Right renal pelvis (tissue), 4 donors: ENCODE measurements at places on chromosomes 2 and 18. TPM values are rescaled to one million over a fixed set of nuclear protein-coding genes. Genes with fewer than 3 reads are reported as not detected.

DNA sequence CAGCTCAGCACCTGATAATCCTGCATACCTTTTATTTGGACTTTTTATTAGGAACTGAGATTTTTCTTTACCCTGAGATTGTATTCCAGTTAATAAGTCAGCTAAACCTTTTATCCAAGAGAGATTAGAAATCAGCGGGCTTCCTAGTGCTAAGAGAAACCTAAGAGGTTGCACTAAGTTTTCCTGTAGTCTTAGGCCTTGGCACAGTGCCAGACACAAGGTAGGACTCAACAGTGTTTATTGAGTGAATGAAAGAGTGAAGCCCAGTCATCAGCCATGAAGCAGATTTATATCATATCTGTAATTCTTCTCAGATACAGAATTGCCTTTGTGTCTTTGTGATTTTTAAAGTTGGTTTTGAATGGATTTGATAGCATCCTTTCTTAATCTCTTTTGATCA lies 13.6 kb downstream of the OTX1 start:
- no peak for DNase-seq

GRCh38 chr2:30741576-30741975 lies 65.7 kb downstream of the CAPN13 start:
- no peak for DNase-seq

GRCh38 chr2:42170619-42171395 lies 1.7 kb downstream of the EML4 start:
- DNase-seq: no peak

The SUPT7L gene
- 62.5 TPM for polyA plus RNA-seq

GRCh38 chr2:196459539-196459938 lies 180.0 kb upstream of the CCDC150 start:
- no peak for DNase-seq

GRCh38 chr2:169478339-169478738 lies 955 bp upstream of the BBS5 start:
- DNase-seq: no peak

The VIT gene
- polyA plus RNA-seq: 0.07 TPM

DNA sequence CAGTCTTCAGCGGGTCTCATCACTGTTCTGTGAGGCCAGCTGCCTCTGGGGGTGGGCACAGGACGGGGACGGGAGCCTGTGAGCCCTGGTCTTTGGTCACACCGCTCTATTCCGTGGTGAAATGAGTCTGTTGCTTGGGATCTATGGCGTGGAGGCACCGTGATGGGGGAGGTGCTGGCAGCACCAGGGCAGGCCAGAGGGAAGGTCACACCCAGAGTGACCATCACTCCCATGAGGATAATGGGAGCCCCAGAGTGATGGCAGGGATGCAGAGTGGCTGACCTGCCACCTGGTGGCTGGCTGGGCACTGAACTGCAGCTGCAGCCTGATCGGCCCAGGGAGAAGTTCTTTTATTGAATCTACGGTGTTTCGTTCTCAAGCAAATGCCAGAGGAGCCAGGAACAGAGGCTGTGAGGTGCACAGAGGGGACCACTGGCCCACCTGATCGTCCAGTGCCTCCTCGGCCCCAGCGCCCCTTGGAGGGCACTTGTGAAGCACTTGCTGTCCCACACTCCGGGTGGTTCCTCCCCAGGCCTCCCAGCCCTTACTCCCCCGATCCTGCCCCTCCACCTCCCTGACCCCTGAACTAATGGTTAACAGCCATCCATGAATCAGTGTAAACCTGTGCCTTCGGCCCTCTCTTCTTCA lies 17.9 kb downstream of the KCNIP3 start:
- DNase-seq: no peak

The ARL4C gene
- polyA plus RNA-seq: 58.1 TPM

- no peak for DNase-seq
These were observed 916.0 kb upstream of the CELF4 start for GRCh38 chr18:38481576-38481975.

DNA sequence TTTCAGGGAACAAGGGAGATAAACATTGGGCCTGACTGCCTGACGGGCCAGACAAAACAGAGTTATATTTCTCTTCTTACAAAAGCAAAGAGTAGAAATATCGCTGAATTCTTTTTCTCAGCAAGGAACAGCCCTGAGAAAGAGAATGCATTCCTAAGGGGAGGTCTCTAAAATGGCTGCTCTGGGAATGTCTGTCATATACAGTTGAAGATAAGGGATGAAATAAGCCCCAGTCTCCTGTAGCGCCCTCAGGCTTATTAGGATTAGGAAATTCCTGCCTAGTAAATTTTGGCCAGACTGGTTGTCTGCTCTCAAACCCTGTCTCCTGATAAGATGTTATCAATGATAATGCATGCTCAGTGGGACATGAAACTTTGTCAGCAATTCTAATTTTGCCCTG lies 134.9 kb upstream of the CNTNAP5 start:
- no peak for DNase-seq

The CXCR1 gene
- not detected for polyA plus RNA-seq

The PARD3B gene
- 37.0 TPM for polyA plus RNA-seq

DNA sequence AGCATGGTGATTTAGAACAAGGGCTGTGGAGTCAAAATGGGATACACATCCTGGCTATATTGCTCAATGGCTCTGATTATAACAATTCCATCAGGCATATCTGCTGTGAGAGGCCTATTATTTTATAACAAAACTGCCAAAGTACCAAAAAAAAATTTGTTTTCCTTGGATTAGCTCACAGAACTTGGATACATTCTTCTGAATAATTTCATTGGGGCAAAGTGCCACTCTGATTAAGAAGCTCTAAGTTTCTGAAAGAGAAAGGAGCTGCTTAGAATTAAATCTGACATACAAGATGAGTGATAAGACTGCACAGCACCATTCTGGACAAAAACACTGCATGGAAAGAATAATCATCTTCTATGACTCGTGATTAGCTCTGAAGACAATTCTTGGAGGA lies 85.7 kb downstream of the SMC6 start:
- DNase-seq: no peak

DNA sequence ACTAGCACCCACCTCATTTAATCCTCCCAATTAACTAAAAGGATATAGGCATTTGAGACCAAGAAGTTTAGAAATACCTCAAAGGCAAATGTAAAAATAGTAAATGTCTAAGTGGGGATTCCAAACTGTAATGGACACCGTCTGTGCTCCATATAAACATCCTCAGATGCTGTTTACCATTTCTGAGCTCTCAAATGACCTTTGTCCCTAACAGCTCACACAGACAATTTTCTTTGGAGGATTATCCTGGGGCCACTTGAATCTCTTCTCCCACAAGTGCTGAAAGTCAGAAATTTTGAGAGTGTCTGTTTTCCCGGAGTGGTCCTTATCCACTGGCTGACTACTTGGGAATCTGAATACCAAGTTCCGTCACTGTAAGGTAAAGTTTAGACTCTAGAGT lies 1418.9 kb downstream of the LRP1B start:
- no peak for DNase-seq

- DNase-seq: no peak
These were observed 212.4 kb downstream of the ANAPC1 start for GRCh38 chr2:111671426-111672150.

DNA sequence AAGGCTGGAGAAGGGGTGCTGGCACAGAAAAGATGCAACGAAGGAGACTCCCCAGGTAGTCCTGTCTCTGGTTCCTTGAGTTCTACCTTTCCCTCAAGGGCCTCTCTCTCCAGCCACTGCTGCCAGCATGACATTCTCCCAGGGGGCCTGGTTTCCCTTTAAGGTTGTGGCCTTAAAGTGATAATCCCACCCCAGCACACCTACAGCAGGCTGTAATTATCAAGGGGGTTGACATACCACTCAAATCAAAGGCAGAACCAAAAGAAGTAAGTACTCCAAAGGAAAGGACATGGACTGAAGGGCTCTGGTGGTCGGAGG lies 127.4 kb upstream of the MSH6 start:
- no peak for DNase-seq

DNA sequence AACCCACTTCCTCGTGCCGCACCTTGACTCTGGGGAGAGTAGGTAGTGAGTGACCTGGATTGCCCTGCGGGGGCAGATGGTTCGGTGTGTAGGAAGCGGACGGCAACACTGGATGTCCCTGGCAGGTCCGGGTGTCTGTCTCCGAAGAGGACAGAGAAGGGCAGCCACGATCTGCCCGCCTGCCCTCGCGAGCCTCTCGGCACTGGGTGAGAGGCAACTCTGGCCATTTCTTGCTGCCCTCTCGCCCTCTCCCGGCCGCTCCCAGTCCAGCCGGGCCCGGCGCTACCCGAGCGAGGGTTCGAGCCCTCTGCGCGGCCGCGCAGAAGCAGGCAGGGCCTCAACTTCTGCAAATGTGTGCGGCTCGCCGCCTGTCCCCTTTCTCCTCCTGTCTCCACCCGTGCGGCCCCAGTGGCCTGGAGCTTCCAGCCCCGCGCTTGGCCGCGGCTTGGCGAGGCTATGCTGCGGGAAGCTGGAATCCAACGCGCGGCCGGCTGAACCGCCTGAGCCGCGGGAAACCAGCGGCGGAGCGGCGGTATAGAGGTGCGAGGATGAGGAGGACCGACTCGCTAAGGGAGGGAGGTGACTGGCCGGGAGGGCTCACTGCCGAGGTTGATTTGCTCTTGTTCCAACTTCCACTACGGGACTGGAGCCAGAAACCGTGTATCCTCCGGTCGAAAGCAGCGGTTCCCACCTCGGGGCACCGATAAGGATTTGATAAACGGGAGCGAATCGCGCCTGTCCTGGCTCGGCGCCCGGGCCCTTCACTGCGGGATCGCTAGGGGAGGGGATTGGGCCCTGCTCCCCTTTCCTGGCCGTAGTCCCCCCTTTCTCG lies 1.5 kb downstream of the EPAS1 start:
- DNase-seq: no peak

DNA sequence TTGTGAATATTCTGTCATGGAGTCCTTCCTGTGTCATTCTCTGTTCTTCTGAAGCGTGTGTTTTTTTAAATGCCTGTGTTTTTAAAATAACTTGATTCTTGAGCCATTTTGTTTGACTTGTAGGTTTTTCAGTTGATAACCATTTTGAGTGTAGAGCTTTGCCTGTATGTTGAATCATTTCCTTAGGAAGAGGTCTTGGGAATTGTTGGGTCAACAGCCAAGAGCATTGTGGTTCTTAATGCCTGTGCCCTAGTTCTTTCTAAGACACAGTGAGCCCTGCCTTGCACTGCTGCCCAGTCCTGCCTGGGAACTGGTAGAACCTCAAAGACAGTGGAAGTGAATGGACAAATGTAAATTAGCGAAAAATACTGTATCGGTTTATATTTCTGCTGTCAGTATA lies 25.9 kb downstream of the RAB12 start:
- DNase-seq: no peak

DNA sequence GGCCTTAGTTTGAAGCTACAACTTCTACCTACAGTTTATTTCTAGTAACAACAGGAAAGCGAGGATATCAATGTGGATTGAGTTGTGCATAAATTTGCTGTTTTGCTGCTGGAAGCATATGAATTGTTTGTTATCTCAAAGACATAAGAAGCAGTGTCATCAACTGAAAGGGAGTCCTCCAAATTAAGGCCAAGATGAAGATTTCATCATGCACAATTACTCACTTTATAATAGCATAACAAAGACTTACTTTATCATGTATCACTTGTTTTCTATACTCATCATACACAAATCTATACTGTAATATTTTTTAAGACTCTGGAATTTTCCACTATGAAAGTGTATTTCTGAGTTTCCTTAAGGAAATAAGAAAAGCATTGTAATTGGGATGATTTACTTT lies 136.1 kb upstream of the FANCL start:
- DNase-seq: no peak

DNA sequence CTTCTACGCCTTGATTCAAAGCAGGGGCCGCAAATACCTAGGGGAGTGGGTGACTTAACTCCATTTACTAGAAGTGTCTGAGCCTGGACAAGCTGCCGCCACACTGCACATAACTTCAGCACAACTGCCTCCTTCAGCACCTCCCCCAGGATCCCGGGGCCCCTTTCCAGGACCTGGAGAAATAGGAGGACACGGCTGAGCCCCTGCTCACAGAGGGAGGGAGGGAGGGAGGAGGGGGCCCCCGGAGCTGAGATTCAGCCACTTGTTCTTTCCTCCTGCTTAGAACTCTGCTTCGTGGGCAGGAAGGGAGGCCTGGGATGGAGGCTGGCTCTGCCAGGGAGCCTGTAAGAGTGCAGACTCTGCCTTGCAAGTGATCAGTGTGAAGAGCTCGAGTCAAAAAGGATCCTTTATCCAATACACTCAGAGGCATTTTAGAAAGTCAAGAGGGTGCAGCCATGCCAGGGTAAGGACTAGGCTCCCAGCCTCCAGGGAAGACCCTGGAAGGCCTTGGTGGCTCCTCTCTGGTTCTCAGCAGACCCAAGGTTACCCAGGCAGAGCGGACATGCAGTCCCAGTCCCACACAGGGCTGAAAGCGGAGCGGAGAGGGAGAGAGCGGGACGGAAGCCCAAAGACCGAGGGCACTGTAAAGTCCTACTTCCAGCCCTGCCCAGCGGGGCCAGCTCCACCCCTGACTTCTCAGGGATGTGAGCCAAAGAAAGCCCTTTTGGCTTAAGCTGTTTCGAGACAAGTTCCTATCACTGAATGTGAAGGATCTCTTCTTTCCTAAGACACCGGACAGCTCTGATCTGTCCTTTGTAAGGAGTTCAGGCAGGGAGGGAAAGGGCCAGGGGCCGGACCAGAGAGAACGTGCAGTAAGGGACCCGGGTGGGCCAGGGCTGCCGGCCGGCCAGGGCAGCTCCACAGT lies 8.6 kb upstream of the ARMC9 start:
- peak; percentile 38 for DNase-seq

The SLC9A2 gene
- polyA plus RNA-seq: 7.7 TPM

The CYP20A1 gene
- 23.2 TPM for polyA plus RNA-seq

GRCh38 chr2:27989149-27989548 lies 98.6 kb downstream of the BABAM2 start:
- DNase-seq: no peak

The NT5C1B gene
- 0.69 TPM for polyA plus RNA-seq

DNA sequence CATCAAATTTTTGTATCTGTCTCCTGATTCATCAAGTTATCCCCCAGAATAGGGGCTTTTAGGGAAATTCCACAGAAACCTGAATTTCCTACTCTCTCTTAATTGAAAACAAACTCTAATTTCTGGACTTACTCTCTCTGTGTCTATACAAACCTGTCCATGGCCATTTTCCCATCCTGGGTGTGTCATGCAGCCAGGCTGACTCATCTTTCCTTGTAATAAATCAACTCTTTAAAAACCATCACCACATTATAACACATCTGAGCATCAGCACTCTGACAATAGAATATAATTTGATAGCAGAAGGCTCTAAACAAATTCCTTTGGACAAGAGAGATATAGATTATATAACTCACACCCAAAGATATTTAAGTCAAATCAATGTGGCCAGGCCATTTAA lies 610.2 kb downstream of the DCC start:
- no peak for DNase-seq

DNA sequence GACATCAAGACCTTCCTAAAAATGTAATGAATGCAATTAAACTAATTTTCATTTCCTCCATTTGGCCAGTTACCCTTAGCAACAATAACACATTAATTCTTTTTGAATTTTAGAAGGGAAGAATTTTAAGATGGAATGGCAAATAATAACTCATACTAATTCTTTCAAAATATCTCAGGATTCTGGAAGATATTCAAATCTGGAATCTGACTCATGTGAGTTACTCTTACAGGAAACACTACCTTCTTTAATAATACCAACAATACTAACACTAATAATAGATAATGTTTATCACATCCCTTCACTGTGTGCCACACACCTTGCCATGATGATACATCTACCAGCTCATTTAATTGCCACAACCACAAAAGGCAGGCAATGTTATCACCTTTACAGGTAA lies 46.4 kb downstream of the ZNF521 start:
- DNase-seq: no peak

The FIGN gene
- 10.0 TPM for polyA plus RNA-seq

The FOXI3 gene
- polyA plus RNA-seq: 0.10 TPM

The CYP27C1 gene
- 8.3 TPM for polyA plus RNA-seq

- no peak for DNase-seq
These were observed 86.1 kb upstream of the ZCCHC2 start for GRCh38 chr18:62436636-62437234.
